ENCODE measurements at places on chromosomes 4 and X.

DNA sequence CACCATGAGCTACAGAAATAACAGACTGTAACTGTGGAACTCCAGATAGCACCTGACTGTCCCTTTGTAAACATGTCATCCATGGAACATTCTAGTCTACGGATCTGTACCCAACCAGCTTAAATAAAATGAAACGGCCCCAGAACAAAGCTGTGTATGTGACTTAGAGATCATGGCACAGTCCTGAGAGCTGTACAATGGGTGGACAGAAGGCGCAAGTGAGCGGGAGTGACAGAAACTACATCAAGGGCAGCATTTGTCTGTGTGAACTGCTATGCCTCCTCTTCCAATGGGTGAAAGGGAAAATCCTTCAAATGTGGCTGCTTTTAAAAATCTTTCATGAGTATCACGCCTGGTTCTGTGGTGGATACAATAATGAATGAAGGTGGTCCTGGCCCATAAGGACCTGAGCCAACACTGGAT, 72.5 kb downstream of the FAT1 start:
- DNase-seq, result no peak

- DNase-seq, result no peak
Measured at GRCh38 chr4:110944501-110944900, 321.6 kb upstream of the PITX2 start.

DNA sequence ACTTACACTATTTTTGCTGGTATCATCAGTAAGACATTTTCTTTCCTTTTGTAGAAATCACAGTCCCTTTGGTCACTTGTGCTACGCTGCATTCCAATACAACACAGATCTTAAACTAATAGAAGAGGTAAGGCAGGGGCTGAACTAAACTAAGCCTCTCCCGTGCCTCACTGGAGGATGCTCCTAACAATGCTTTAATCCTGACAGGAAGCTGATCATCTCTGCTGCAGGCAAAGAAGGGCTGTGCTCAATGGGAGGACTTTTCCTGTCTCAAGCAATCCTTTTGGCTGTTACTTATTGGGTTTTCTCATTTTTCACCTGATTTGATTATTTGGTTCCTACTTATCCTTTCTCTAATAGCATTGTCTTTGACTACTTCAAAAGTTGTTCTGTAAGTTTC, 583.1 kb downstream of the INPP4B start:
- DNase-seq, result no peak

DNA sequence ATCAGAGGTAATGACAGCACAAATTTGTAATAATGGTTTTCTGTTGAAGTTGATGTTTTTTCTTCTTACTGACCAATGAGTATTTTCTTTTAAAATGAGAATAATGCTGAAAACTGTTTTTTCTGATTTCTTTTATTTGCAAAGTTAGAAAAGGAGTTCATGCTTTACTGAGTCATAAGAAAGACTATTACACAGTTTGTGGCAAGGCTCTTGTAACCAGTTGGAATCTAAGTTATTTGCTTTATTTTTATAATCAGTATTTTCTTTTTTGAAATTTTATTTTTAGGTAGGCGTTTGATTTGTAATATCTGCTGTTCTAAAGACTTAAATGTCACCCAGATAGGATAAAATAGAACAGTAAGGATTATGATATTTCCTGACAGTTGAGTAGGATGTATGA, 25.5 kb downstream of the ANAPC4 start:
- DNase-seq, result no peak

DNA sequence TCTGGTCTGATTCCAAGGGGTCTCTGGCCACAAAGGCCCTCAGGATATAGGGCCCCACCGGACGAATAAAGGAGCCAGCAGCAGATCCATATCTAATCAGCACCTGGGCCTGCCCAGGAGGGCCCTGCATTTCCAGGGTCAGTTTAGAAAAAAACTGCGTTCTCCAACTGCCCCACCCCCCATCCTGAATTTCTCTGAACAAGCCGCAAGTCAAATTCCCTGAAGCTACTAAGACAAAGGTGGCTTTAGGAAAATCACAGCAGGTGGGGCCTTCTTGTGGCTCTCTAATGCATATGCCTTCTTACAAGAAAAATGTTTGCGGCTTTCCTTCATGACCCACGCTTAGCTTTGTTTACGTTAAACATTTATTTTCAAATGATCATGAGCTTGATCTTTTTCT, 76.6 kb downstream of the MBNL3 start:
- no peak for DNase-seq

- DNase-seq, result no peak
Measured at GRCh38 chr4:110073053-110073845, 125.2 kb downstream of the ELOVL6 start.

DNA sequence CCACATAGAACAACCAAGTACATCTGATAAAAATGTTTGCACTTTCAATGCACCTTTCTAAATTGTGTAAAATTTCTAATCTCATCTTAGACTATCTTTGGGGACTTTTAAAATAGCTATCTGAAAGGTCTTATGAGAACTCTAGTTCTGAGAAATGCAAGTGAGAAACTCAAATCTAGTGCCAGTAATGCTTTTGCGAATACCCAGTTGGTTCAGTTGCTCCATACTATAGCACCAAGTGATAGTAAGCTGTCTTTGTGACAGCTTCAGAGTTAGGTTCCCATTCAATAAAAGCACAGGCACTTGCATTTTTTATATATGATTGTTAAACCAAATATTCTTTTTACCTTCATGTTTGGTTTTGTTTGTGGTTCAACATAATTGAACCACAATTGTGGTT, 4.5 kb upstream of the ITM2A start:
- DNase-seq, result no peak

DNA sequence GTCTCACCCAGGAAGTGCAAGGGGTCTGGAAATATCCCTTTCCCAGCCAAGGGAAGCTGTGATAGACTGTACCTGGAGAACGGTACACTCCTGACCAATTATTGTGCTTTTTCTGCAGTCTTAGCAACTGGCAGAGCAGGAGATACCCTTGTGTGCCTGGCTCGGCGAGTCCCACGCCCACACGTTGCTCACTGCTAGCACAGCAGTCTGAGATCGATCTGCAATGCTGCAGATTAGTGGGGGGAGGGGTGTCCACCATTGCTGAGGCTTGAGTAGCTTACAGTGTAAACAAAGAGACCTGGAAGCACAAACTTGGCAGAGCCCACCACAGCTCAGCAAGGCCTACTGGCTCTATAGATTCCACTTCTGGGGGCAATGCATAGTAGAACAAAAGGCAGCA, 138.5 kb downstream of the CHRDL1 start:
- DNase-seq, result no peak

- DNase-seq, result no peak
Measured at GRCh38 chr4:17930256-17930655, 91.3 kb downstream of the LCORL start.

DNA sequence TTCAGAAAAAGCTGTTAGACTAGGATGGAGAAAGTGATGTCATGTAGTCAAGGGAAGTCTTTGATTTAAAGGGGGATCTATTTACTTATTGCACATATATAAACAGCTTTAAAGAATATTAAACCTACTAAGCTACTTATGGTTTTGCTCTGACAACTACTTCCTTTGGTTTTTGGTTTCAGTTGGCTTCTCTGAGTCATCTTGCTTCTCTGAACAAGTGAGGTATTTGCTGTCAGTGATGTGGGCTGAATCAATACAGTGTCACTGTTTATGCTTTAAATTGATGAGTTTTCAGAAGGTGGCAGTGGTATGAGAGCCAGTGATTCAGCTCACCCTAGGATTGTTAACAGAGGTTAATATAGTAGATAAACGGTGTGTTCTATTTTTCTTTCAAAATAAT, 75.1 kb downstream of the CEP44 start:
- DNase-seq, result peak; percentile 76

DNA sequence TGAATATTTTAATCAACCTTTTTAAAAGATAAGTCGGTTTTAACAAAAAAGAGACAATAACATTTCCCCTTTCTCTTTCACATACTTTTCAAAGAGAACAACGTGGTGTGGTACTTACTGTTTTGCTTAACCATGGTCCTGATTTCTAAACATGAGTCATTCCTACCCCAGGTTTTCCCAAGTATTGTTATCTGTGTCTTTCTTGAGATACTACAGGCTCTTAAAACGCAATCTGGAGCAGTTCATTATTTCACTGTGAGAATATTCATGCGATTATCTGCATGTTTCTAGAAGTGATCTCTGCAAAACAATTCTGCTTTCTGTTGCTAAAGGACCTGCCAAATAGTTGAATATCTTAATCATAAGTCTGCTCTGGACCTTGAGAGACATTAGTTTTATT, 127.3 kb downstream of the TENM3 start:
- no peak for DNase-seq

GRCh38 chrX:20231598-20231997, 35.1 kb downstream of the RPS6KA3 start:
- no peak for DNase-seq

DNA sequence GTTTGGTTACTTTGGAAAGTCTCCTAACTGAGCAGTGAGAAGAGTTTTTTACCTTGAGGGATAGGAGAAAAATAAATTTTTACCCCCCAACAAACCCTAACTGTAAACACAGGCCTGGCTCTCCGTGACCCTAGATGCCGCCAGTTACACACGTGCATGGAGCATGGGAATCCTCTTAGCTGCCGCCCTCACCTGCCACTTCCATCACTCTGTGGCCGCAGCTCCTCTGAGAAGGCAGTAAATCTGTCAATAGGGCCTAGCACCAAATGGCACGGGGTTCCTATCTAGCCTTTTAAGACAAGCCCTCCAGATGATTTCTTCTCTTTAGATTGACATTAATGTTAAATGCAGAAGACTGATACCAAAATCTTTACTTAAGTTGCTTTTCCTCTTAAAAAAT, 330.3 kb upstream of the FAM241A start:
- DNase-seq, result no peak

DNA sequence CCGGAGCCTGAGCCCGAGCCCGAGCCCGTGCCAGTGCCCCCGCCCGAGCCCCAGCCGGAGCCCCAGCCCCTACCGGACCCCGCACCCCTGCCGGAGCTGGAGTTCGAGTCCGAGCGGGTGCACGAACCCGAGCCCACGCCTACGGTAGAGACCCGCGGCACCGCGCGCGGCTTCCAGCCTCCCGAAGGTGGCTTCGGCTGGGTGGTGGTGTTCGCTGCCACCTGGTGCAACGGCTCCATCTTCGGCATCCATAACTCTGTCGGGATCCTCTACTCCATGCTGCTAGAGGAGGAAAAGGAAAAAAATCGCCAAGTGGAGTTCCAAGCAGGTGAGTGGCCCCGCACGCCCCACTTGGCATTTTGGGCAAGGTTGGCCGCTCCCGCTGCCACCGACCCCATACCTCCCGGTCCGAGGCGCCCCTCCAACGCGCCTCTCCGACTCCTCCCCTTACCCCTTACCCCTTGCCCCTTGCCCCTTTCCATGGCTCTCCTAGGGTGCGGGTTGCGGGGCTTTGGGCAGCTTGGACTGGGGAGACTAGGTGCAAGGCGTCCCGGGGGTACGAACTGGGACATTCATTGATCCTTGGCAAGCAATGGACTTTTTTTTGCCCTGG, 553 bp downstream of the SLC16A2 start:
- DNase-seq, result no peak

DNA sequence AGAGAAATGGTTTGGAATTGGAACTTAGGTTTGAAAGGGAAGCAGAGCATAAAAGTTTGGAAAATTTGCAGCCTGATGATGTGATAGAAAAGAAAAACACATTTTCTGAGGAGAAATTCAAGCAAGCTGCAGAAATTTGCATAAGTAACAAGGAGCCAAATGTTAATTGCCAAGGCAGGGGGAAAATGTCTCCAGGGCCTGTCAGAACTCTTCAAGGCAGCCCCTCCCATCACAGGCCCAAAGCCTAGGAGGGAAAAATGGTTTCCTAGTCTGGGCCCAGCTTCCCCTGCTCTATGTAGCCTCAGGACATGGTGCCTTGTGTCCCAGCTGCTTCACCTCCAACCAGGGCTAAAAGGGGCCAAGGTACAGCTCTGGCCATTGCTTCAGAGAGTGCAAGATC, 21.2 kb upstream of the DUSP21 start:
- DNase-seq, result no peak

- DNase-seq, result no peak
Measured at GRCh38 chr4:184315675-184316359, 98.1 kb upstream of the ENPP6 start.
